Diencephalon (tissue), 1 donor: ENCODE measurements at places on chromosomes 16 and 17. TPM values are rescaled to one million over a fixed set of nuclear protein-coding genes. Genes with fewer than 3 reads are reported as not detected.

CA5A gene
- not detected for total RNA-seq

SLC38A8 gene
- 2.8 TPM for total RNA-seq

KRT222 gene
- total RNA-seq = 18.7 TPM

DCUN1D3 gene
- 13.6 TPM for total RNA-seq

EMC6 gene
- 14.8 TPM for total RNA-seq

KAT8 gene
- total RNA-seq = 37.4 TPM

ATP2A1 gene
- total RNA-seq = 0.23 TPM

CBFA2T3 gene
- 2.3 TPM for total RNA-seq

LDHD gene
- total RNA-seq = 6.7 TPM

CA7 gene
- total RNA-seq = not detected

PRMT7 gene
- 50.3 TPM for total RNA-seq

LDAF1 gene
- total RNA-seq = 38.8 TPM

EEF2KMT gene
- total RNA-seq = 7.4 TPM
